GM13977 (cell line): ENCODE measurements at places on chromosomes 11 and 22.

DNA sequence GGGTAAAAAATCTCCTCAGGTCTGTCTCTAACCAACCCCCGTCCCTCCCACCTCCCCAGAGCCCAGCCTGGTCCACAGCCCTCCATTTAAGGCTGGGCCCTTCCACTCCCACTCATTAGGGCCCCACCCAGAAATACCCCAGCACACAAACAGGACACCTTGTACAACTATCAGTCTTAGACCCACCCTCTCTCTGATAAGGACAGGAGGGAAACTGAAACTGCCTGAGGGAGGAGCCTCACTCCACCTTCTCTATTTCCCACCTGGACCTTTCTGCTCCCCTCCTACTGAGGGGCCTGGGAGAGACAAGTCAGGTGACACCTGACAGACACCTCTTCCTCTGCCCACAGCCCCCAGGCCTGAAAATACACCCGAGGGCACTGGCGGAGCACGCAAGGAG is 90.2 kb downstream of the PLEKHA7 start:
- peak; percentile 53 for DNase-seq

DNA sequence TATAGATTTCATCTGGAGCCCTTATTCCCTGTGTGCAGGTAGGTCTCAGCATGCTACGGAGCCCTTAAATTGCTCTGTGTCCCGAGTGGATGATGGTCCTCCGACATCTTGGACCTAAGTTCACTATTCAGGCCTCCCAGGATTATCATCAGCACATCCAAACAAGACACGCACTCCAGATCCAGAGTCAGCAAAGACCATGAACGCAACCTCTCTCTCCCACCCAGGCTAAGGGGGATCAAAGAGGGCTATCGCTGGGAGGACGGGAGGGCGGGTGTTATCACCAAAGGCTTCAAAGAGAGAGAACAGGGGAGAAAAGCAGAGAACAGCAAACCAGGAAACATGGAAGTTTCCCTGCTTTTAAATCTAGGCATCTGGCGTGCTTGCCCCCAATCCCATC is 659.4 kb downstream of the TBC1D22A start:
- no peak for DNase-seq

DNA sequence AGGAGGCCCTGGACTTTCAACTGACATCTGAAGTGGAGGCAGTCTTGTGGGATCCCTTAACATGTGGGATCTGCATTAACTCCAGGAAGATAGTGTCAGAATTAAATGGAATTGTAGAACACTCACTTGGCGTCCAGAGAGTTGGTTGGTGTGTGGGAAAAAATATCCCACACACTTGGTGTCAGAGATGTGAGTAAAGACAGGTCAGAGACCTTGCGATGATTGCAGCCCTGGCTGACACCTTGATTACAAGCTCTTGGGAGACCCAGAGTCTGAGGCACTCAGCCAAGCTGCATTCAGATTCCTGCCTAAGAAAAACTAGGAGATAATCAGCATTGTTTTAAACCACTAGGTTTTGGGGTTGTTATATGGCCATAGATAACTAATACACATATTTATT is 7.2 kb upstream of the TPCN2 start:
- no peak for DNase-seq

DNA sequence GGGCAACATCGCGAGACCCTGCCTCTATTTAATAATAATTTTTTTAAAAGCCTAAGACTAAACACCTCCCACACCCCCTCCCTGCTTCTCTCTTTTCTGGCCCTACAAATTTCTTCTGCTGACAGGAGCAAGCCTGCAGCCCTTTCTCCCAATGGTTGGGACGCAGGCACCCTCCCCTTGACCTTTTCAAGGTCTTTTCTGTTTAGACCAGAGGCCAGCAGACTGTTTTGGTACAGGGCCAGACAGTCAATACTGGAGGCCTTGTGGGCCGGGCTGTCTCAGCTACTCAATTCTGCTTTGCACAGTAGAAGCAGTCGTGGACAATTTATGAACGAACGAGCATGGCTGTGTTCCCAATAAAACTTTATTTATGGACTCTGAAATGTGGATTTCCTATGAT is 92.3 kb downstream of the SCN3B start:
- no peak for DNase-seq

GRCh38 chr11:13897646-13898276 is 64.8 kb upstream of the SPON1 start:
- no peak for DNase-seq

DNA sequence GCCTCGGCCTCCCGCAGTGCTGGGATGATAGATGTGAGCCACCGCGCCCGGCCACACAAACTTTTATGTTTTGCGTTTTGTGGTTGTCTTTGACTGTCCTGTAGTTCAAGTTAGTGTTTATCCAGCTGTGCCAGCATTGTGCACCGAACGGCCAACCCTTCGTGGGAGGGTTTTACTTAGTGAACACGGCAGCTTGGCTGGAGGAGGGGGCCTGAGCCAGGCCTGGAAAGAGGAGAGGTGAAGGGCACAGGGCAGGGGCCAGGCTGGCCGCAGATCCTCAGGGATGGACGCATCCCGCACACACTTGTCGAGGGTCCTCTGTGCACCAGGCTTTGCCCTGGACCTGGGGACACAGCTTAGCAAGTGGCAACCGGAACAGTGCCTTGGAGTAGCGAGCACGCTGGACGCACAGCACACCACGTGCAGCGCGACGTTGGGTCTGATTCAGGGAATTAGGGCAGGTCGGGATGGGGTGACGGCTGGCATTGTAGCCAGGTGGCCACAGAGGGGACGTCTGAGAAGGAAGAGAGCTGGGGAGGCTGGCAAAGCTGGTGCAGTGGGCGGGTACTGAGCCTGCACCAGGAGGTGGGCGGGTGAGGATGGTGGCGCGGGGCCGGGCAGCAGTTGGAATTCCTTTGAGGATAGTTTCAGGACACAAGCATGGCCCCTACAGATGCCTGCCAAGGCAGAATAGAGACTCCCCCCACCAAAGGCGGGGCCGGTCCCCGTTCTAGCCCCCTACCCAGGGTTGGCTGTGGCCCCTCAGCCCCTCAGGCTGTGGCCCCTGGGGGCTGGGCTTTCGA is 13.4 kb downstream of the EPS8L2 start:
- no peak for DNase-seq

DNA sequence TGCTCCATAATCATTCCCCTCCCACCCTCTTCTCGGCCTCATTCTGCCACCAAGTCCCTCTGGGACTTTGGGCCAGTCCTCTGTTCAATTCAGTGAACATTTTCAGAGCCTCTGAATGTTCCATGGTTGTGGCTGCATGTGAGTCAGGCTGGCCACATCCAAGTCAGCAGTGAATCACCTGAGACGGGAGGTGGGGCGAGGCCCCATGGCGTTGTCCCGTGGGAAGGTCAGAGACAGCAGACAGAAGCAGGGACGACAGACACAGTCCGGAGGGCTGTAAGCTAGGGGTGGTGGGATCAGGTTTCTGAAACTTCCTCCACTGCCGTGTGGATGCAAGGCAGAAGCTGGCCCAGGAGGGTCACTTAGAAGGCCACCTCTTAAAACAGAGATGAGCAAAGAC is 324.8 kb downstream of the MN1 start:
- DNase-seq = no peak

GRCh38 chr22:22178992-22179391 is 65.6 kb upstream of the VPREB1 start:
- DNase-seq = no peak

- no peak for DNase-seq
Observed at GRCh38 chr22:20725987-20726558, 47.8 kb upstream of the SERPIND1 start.

GRCh38 chr11:124707829-124708228 is 31.9 kb upstream of the NRGN start:
- no peak for DNase-seq

DNA sequence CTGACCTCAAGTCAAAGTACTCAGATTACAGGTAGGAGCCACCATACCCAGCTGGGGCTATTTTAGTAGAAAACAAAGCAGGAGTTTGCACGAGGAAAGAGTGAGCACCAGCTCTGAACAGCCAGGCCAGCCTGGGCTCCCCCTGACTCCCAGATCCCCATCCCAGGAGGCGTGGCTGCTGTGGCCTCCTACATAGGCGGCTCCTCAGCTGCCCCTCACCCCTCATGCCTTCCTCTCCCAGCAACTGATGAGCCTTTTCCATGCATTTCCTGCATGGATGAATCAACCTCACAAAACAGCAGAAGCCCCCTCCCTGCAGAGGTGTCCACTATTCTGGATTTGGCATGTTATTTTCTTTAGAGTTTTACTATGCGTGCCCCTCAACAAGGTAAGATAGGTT is 10.5 kb upstream of the FLRT1 start:
- no peak for DNase-seq

DNA sequence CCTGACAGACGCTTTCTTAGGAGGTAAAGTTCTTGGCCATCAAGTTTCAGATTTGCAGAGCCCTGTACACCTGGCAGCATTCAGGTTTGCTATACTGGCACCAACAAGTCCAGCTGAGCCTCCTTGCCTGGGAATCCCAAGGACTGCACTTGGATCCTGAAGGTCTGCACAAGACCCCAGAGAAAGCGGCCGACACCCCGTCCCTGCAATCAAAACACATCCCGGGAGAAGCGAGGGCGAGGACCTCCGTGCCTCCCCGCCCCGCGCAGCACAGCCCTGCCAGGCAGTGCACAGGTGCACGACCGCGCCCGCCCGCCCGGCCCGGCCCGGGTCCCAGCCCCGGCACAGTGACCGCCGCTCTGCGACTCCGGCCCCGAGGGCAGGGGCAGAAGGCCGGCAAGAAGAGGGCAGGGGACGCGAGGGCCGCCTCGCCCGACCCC is 559 bp downstream of the MRTFA start:
- DNase-seq = no peak

- no peak for DNase-seq
Observed at GRCh38 chr11:131749101-131749500, 378.7 kb downstream of the NTM start.

DNA sequence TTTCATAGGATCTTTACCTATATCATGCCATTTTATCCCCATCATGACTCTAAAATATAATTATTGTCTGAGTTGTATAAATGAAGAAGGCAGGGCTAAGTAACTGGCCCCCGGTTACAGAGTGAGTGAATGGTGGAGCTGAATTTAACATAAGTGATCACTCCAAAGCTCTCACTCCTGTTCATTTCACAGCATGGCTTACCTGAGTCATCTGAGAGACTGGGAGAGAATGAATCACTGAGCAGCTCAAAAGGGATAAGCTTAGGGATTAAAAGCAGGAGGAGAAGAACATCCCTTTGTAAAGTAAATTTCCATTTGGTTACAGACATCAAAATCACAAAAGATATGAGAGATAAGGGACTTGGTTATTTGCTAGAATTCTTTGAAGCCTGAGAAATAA is 294.0 kb upstream of the CTSC start:
- DNase-seq = no peak

- DNase-seq = no peak
Observed at GRCh38 chr11:73274722-73275380, 2.7 kb downstream of the P2RY6 start.

DNA sequence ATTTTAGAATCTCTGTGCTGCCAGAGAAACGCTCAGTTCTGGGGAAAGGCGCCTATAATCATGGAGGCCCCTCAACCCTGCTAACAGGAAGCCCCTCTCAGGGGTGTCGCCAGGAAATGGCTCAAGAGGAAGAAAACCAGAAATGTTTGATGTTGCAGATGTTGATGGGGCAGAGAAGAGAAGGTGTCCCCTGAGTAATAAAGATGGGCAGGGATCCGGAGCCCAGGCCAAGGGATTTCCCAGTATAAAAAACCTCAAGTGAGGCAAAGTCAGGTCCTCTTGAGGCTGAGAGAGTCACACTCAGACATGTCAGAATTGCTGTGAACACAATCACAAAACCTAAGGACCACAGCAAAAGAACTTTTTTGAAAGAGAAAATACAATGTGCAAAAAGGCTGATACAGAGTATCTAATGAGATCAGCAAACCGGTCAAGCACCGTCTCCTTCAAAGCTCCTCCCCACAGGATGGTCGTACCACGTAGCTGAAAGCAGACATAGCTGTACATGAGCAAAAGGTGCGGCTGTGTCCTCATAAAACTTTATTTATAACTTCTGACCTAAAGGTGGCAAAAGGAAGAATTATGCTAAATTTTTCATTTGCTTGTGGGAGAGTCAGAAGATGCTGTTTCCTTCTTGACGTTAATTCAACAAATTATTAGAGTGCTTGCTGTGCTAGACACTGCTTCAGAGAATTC is 12.2 kb downstream of the MOV10L1 start:
- DNase-seq = no peak

- DNase-seq = peak; percentile 61
Observed at GRCh38 chr22:28674121-28674563, 5.5 kb downstream of the TTC28 start.

DNA sequence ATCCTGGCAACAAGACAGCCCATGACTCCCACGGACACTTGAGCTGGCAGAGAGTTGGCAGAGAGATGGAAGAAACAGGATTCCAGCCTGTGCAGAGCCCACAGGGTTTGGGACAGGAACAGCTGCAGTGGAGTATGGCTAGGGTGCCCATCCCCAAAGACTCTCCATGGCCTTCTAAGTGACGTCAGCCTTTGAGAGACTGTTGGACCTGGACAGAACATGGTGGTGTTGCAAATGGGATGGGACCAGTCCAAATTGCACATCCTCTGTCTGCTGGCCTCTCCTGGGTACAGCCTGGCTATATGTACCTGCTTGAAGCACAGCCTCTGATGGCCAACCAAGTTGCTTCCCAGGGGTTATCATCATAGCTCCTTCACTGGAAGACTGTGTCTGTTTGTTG is 34.5 kb downstream of the NOX4 start:
- DNase-seq = no peak

DNA sequence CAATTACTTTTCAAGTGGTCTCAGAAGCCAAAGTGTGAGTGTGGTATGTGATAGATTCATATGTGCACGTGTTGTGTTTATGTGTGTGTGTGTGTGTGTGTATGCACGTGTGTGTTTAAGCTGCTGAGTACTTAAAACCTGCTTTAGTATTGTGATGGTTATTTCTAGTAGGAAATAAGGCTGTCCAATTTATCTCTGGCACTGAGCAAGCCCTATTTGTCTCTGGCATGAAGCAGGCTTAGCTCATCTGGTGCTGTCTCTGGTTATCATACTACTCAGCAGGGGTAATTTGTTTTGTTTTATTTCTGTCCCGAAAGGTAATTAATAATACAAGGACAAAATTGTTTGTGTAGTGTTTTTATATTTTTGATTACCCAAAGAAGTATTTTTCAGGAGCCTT is 333.7 kb downstream of the FAT3 start:
- no peak for DNase-seq

DNA sequence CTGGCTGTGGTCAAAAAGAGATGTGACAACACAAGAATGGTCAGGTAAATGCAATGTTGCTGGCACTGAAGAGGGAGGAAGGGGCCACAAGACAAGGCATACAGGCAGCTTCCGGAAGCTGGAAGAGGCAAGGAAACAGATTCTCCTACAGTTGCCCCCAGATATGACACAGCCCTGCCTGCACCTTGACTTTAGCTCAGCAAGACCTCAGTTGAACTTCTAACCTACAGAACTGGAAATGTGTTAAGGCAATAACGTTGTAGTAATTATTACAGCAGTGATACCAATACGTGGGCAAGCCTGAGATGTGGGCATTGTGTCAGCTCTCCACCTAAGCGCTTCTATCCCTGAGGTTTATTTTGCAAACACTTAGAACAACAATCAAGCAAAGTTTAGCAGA is 4.2 kb upstream of the KIAA0930 start:
- no peak for DNase-seq

DNA sequence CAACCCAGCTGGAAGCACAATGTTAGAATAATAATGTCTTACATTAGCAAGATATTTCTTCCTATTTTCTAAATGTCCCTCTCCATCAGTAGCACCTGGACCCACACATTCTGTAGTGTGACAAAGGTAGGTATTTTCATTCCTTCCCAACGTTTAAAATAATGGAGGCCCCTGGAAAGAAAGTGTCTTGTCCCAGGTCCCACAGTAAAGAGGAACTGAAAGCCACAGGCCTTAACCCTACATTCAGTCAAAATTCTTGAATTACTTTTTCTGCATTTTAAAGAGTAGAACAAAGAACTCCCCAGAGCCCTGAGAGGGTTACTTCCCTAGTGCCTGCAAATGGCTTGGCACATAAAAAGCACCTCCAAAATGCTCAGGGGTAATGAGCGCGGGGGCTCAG is 26.3 kb downstream of the OPCML start:
- no peak for DNase-seq
